K562 (cell line): ENCODE measurements at places on chromosomes 3 and 15.
A peak's percentile ranks its signal among the peaks of the same experiment; 100 is the strongest.

- no peak for DNase-seq
Observed at GRCh38 chr3:111582120-111582474, 13.0 kb downstream of the ZBED2 start.

GRCh38 chr15:83066034-83066733 lies 868 bp downstream of the BTBD1 start:
- no peak for DNase-seq

- DNase-seq = peak; percentile 50
Observed at GRCh38 chr3:184812662-184813042, 686 bp downstream of the VPS8 start.

DNA sequence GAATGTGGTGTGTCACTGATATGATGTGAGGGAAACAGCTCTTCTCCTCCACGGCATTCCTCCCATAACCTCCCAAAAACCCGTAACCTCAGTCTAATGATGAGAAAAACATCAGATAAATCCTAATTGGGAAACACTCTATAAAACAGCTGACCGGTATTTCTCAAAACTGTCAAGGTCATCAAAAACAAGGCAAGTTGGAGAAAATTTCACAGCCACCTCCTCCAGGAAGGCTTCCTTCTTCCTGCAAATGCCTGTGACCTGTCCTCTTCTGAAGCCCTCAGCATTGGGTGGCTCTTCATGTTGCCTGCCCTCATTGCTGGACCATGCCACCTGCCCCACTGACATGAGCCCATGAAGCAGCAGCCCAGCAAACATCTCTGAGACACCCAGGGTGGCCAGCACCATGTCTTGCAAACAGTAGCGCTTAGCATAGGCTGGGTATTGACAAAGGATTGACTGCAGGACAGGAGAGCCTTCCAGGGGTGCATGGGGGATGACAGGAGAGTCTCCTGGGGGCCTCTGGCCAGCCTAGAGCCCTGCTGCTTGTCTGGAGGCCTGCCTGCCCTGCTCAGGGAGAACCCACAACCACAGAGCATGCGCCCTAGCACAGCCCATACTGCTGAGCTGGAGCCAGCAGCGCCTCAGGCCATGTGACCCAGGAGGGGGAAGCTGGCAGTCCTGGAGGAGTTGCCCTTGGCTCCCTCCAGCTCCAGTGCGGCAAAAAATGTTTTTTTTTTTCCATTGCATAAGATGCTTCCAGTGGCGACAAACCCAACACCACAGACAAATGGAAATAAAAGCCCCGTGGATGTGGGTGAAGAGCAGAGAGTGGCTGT lies 49.7 kb downstream of the XXYLT1 start:
- DNase-seq = no peak

DNA sequence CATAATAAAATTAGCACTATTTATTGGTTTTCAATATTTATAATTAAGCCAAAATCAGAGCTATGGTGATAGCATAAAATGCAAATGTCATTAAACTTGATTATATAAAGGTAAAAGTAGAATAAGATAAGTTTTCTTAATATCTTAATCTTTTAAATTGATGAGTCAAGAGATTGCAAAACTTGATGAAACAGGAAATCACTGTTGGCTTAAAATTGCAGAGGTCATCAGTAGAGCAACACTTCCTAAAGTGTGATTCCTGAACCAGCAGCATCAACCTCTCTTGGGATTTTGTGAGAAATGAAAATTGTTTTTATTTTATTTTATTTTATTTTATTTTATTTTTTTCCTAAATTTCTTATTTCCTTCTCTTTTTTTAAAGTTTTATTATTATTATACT lies 226.4 kb upstream of the CTDSPL start:
- no peak for DNase-seq

DNA sequence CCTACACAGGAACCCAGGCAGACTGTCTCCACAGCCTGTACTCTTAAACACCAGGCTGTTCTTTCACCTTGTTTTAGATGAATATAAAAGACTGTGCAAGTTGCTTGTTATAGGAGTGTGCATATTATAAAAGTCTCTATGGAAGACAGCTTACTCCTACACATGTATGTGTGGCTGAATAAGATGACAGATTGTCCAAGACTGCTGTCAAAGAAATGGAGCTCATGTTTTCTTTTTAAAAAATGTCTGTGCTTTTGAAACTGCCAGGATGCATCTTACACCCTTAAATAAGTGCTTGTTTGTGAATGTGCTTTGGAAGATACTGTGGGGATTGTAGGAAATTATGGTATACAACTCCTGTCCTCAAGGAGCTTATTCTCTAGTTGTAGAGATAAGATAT lies 237.4 kb downstream of the BBX start:
- DNase-seq = no peak
